GM12891 (cell line): ENCODE measurements at places on chromosomes 2 and 18.

DNA sequence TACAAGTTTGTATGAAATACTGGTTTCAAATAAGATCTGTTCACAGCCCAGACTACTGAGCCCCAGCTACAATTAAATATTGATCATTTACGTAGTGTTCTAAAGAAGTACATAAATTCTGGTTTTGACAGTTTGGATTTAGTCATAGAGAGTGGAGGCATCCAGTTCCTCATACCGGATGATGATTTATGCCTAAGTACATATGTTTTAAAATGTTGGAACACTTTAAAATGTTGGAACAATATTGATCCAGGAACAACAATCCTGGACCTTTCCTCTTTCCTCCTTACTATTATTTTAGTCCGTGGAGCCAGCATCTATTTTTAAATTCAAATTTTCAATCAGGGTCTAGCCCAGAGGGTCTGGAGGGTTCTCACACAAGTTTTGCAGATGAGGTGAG is 22.8 kb upstream of the TTN start:
- DNase-seq: no peak

GRCh38 chr2:234919711-234920110 is 32.1 kb upstream of the SH3BP4 start:
- DNase-seq: no peak

DNA sequence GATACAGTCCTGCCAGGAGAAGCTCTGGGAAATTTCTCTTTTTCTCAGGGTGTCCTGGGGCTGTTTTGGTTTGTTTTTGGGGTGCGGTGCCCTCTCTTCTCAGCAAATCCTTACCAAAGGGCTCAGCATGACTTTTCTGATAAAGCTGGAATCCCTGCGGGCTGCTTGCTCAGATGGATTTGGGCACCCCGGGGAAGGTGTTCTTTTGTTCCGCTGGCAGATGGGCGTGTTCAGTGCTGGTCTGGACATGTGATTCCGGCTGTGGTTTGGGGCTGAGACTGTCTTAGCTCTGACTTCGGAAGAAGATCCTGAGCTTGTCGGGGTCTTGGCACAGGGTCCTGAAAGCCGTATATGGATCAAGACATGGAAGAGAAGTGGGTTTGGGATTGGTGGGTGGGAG is 134.2 kb upstream of the SPRED2 start:
- no peak for DNase-seq

- no peak for DNase-seq
These were observed 10.0 kb upstream of the CD302 start for GRCh38 chr2:159808032-159808425.

DNA sequence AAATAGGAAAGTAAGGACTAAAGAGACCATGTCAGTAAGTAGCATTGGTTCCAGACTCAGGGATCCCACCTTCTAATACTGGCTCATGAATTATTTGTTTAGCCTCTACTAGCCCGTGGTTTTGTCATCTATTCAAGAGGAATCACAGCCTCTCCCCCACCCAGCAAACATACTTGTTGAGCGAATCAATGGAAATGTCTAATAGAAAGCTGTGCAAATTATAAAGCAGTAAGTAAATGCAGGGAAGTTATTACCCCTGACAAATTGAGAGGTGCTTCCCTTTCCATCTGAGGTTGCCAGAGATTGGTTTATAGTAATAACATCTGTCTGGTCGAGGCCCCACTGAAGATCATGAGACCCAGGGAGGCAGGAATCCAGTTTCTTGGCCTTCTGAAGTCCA is 219.3 kb upstream of the OSR1 start:
- DNase-seq: no peak

DNA sequence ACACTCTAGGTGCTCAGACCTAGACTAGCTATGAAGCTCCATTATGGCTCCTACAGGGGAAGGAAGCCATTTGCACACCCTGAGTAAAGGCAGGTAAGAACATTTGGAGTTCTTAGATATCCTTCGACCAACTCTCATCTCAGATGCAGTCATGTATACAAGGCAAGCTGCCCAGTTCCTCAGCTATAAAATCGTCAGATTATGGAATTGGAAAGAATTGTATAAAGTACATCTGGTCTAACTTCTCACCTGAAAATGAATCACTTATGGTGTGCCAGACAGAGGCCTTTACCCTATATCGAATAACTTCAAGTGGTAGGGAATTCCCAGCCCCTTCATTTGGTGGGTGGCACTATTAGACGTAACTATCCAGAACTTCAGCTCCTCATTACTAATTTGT is 79.3 kb downstream of the VIT start:
- no peak for DNase-seq

DNA sequence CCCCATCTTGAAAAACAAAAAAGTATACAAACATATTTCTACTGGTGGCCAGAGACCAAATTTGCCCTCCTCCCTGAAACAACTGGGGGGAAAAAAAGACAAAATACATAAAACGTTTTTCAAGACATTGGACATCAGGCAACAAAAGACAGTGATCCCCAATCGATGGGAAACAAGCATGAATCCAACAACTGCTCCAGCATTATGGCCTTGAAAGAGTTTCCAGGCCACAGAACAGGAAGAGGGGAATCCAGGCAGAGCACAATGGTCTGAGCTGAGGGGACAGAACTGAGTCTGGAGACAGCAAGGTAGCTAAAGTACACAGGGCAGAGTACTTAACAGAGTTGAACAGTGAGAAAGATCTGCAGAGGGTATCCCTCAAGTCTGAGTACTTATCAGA is 4.4 kb downstream of the CCDC88A start:
- DNase-seq: no peak
